Hematopoietic multipotent progenitor cell treated with erythropoietin and hydrocortisone succinate and interleukin-3 and kit ligand, for 8 days (in vitro differentiated cells): ENCODE measurements at places on chromosomes 4 and X.

GRCh38 chrX:109672239-109672638 lies 47.3 kb upstream of the KCNE5 start:
- DNase-seq, result peak; percentile 87

- DNase-seq, result no peak
Measured at GRCh38 chr4:2417226-2417764, 1.1 kb downstream of the ZFYVE28 start.

DNA sequence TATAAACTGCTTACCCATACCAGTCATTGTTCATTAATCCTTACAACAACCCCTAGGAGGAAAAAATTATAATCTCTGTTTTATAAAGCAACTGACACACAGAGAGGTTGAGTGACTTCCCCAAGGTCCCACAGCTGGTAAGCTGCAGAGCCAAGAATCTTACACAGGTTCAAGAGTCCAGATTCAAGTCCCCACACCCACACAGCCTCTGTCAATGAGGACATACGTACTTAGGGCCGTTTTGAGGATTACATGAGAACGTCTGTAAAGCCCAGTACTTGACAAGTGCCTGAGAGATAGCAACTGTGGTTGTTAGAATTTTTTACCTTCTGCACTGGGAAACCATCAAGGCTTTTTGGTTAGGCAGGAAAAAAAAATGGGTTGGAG lies 556 bp upstream of the SLC25A43 start:
- peak; percentile 10 for DNase-seq

DNA sequence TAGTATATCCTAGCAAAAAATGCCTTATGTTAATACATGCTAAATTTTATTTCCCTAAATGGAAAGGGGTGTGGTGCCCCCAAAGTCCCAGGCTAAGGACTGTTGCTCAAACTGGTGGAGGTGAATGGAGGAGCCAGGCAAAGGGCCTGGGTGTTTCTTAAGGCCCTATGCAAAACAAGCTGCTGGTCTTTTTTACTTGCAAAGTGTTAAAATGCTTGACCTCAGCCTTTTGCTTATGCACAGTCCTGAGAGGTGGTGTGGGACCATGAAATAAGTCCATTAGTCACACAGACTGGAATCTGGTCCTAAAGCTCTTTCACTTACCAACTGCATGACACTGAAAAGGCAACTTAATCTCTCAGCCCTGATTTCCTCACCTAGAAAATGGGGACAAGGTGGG lies 223.5 kb upstream of the MBNL3 start:
- no peak for DNase-seq
